ENCODE measurements at places on chromosomes 7 and 10.

- DNase-seq: no peak
Observed at GRCh38 chr10:91617072-91617609, 15.7 kb downstream of the PPP1R3C start.

DNA sequence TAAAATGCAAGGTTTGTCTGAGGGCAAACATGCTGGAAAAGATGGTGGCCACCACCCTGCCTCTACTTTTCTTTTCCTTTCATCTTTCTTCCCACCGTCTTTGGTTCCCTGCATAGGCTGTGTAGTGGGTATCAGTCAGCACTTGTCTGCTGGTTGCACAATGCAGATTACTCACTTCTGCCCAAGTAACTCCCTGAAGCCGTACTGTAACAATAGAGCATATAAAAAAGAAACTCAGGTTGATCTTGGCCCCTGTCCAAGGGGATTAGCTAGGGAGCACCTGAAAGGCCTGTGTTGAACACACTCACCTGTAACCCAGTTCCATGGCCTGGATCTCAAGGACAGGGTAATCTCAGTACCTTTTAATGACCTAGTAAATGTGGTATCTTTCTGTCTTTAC is 533.0 kb upstream of the GALNT17 start:
- DNase-seq: no peak

DNA sequence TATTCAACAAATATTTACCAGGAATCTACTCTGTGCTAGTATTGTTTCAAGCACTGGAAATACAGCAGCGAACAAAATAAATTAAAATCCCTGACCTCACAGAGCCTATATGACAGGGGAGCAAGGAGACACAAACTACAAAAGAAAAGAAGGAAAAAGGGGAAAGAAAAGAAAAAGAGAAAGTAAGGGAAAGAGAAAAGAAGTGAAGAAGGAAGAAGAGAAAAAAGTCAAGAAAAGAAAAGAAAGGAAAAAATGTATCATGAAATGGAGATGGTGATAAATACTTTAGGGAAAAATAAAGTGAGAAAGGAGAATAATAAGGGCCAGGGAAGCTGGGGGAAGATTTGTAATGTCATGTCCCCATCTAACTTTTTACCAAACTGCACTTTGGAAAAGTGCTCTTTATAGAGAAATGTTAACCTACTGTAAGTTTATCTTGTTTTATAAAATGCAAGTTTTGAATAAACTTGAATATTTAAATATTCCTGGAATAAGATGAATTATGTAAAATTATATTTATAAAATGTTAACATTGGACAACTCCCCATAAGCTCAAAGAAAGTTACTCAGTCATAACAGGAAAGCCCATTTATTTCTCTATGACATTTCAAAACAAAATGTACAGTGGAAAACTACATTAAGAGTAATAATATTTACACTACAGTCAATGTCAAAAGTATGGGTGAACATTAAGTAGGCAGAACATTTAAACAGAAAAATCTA is 14.7 kb downstream of the C10orf88 start:
- DNase-seq: no peak

- DNase-seq: no peak
Observed at GRCh38 chr7:48224042-48224441, 52.8 kb downstream of the ABCA13 start.

DNA sequence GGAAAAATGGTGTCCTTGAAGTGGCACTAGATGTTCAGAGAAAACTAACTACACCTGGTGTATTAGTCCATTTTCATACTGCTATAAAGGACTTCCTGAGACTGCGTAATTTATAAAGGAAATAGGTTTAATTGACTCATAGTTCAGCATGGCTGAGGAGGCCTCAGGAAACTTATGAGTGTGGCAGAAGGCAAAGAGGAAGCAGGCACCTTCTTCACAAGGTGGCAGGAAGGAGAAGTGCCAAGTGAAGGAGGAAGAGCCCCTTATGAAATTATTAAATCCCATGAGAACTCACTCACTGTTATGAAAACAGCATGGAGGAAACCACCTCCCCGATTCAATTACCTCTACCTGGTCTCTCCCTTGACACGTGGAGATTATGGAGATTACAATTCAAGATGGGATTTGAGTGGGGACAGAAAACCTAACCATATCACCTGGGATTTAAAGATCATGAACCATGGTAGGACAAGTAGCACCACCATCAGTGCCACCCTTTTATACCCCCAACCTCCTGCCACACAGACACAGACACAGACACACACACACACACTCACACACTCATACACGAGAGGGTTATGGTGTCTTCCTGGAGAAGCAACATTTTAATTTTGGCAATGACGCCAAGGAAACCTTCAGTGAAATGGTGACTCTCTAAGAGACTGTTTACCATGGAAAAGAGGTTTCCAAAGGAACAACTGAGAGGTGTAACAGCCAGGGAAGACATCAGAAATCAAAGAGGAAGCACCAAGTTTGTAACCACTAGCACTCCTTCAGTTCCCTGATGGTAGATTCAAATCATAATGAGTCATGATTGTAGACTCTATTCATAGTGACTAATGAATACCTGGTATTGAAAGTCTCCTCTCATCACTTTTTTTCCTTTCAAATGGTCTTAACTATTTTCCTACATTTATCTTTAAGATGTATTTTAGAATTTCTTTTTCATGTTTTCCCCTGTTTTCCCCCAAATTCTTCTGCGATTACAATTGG is 41.8 kb upstream of the WNT16 start:
- no peak for DNase-seq

GRCh38 chr7:152674860-152675758 is 832 bp downstream of the XRCC2 start:
- DNase-seq: no peak

GRCh38 chr7:154584352-154585252 is 418.3 kb downstream of the PAXIP1 start:
- no peak for DNase-seq

DNA sequence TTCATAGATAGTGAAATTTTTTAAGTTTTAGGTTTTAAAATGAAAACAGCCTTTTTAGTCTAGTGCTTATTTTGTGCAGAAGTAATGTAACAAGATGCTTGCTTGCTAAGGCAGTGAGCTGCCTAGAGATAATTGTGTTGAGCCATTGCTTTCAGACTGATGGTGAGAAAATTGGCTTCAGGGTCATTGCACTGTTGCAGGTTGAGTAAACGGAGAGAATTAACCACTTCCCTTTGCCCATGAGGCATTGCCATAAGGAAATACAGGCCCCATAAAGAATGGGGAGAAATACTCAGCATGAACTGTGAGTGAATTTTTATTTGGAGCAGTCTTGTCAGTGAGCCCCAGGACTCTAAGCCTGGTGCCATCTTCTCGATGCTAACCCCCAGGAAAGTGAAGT is 140.5 kb downstream of the LRRC4 start:
- no peak for DNase-seq

DNA sequence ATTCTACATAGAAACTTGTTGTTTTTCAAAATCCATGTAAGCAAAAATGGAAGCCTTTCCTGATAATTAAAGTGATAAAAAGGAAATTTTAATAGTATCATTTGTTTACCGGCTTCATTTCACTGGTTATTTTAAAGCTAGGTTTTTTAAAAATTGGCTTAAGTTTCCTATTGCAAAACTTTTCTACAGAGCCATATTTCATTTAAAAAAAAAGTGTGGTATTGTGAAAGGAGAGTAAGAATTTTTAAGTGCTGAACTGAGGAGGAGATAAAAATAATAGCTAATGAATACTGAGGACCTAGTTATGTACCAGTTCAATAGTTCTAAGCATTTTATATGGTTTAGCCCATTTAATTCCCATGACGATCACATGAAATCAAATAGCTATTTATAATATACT is 172.2 kb upstream of the COL1A2 start:
- no peak for DNase-seq

- no peak for DNase-seq
Observed at GRCh38 chr10:24287559-24288195, 78.7 kb downstream of the KIAA1217 start.

DNA sequence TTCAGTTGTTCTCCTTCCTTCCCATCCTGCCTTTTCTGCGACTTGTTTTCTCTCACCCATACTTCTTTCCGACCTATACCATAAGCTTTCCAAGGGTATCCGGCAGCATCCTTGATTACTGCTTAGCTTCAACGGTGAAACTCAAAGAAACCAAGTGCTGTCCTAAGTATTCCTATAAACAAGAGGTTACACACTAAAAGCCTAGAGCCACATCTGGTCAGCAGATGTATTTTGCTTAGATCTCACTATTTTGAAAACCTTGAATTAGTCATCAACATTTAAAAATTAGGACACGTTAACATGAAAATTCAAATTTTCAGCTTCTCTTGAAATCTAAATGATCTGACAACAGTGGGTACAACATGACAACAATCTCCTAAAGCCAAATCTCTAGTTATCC is 20.0 kb downstream of the ARHGAP21 start:
- DNase-seq: no peak

GRCh38 chr10:7027237-7027912 is 383.5 kb downstream of the SFMBT2 start:
- no peak for DNase-seq

DNA sequence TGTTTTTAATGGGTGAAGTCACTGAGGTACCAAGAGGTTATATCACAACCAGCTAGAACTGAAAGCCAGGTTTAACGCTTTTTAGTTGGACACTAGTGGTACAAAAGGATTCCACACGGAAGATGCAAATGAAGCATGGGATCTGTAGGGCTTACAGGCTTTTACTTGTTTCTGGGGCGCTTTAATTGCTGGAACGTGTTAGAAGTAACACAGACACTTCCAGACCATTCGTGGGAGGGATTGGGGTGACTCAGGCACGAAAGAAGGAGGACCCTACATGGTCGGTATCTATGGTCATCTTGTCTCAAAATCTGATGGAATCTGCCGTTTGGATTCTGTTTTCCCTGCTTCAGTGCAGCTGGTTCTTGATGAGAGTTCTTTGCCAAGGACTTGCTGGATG is 1.0 kb downstream of the YKT6 start:
- DNase-seq: no peak

DNA sequence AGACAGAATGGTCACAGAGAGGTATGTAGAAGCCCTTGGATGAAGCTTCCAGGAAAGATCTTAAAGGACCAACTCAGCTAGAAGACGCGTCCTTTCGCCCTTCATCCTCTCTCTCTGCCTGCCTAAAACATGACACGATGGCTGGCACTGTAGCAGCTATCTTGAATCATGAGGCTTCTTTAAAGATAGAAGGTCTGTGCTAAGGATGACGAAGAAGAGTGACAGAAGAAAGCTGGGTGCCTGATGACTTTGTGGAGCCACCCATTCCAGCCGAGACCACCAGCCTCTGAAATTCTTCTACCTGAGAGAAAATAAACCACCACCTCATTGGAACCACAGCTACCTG is 25.5 kb downstream of the WDR86 start:
- DNase-seq: no peak

- no peak for DNase-seq
Observed at GRCh38 chr10:77455561-77455960, 182.0 kb downstream of the KCNMA1 start.

DNA sequence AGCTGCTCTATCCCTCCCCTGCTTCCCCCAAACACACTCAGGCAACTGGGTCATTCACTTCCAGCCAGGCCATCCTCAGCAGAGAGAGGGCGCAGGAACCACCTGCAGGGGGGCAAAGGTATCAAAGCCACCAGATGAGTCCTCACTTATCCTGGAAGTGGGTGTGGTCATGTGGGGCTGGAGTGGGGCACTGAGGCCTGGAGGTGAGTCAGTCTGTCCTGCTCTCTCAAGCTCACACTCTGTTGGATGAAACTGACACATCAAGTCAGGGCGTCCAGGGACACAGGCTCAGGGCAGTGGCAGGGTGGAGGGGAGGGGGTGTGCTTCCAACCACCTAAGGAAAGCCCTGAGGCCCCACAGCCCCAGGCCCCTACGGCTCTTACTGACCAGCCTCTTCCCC is 8.0 kb upstream of the ELFN1 start:
- DNase-seq: no peak

DNA sequence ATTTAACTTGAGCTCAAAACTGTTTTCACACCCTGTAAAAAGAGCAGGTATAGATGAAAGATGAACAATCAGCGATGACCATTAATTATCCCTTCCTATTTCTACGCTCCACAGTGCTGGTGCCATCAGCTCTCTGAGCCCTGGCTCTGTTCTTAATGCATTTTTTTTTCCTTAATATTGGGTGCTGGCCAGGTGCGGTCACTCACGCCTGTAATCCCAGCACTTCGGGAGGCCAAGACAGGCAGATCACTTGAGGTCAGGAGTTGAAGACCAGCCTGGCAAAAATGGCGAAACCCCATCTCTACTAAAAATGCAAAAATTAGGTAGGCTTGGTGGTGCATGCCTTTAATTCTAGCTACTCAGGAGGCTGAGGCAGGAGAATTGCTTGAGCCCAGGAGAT is 4.2 kb downstream of the STEAP4 start:
- DNase-seq: no peak

- no peak for DNase-seq
Observed at GRCh38 chr10:80154978-80155695, 22.6 kb downstream of the PLAC9 start.

GRCh38 chr7:131145770-131146169 is 181.9 kb upstream of the MKLN1 start:
- no peak for DNase-seq

DNA sequence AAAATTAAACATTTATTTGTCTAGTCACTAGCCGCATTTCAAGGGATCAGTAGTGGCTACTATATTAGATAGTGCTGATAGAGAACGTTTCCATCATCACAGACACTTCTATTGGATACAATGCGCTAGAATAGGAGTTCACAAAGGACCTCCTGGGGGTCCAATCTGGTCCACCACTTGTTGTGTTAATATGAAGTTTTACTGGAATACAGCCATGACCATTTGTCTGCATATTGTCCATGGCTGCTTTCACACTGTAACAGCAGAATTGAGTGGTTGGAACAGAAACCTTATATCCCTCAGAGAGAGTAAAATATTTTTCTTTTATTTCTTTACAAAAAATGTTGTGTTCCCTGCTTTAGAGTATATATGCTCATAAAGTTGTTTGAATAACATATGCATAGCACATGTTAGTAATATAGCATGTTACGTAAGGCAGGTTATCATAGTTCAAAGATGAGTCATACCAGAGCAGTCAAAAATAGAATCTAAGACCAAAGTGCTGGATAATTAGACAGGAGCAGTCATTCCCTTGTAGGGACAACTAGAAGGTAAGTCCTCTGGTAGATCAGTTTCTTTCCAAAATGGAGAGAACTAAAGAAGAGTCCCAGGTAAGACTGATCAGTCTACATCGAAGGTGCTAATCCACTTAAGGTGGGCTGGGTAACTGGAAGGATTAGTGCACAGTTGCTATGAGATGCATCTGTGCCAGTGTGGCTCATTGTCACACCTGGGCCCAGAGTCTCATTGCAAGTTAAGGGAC is 14.9 kb downstream of the BZW2 start:
- DNase-seq: no peak

DNA sequence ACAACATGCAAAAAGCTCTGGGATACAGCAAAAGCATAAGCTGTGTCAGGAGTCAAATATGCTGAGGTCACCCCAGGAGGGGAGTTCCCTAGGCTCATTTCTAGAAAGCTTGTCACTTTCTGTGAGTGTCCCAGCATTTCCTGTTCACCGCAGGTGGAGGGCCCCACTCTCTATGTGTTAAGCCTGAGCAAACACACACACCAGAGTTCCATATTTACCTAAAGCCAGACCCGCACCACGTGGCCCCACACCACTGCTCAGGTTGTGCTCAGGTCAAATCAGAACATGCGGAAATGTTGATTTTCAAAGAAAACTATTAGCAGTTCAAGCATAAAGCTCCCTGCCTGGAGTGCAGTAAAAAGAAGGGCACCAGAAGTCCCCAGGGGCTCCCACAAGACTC is 259.6 kb upstream of the PPP2R2D start:
- no peak for DNase-seq
